ENCODE measurements at places on chromosomes 11 and 22.

GRCh38 chr22:46287873-46288751 lies 8.6 kb upstream of the GTSE1 start:
- no peak for DNase-seq

DNA sequence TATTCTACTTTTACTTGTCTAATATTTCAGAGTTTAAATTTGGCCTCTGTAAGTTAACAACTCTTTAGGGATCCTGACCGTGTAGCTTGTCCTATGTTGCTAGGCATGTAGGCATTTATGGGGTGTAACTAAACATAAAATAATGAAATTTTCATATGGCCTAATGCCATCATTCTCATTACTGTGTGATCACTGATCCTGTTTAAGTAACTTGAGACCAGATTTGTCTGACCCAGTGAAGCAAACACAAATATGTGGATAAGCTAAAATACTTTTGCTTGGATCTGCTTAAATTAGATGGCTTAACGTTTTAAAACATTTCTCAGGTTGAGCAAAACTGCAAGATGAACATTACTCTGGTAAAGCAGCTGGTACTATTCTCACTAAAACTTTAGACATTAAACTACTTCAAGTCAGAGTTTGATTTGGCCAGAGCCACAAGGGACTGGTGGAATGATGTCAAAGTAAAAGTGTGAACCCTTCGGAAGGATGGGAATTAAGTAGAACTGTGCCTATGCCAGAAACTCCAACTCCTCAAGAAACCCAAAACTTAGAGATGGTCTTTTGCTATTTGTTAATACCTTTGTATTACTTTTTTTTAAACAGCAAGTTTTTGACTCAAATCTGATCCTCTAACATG lies 12.5 kb downstream of the QSER1 start:
- no peak for DNase-seq

DNA sequence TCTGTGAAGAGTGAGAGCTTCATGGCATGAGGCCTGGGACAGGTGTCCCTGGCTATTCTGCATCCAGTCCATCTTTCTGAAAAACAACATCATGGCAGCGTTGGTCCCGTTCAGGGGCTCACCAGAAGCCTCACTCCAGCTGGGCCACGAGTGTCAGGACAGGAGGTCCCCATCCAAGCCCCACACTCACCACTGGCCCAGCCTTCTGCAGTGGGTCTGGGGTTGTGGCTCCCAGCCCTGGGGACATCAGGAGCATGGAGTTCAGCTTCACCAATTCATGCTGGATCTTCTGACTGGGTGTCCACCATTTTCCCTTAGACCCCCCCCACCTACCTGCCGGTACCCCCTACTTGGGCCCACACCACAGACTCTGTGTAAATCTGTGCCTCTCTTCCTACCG lies 400.3 kb downstream of the BRD1 start:
- no peak for DNase-seq

GRCh38 chr11:79259800-79260199 lies 181.0 kb downstream of the TENM4 start:
- DNase-seq: peak; percentile 52

DNA sequence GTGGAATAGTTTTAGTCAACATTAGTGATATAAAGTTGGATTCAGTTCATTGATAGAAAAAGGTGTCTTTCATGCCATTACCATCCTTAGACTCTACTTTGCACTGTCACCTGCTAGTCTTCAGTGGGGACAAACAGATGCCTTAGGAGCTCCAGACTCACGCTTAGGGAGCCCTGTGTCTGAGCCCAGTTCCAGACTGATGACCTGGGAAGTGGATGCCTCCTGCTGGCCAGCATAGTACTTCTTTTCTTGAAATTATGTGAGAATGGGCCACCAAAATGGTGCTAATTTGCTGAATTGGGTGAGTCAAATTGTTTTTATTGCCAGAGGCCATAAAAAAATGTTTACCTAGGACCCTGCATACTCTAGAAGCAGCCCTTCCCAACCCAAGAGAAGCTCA lies 53.9 kb downstream of the NOX4 start:
- DNase-seq: no peak

GRCh38 chr11:70532731-70533130 lies 134.4 kb downstream of the CTTN start:
- no peak for DNase-seq

- no peak for DNase-seq
These were observed 1.9 kb downstream of the ESAM start for GRCh38 chr11:124760205-124760652.

DNA sequence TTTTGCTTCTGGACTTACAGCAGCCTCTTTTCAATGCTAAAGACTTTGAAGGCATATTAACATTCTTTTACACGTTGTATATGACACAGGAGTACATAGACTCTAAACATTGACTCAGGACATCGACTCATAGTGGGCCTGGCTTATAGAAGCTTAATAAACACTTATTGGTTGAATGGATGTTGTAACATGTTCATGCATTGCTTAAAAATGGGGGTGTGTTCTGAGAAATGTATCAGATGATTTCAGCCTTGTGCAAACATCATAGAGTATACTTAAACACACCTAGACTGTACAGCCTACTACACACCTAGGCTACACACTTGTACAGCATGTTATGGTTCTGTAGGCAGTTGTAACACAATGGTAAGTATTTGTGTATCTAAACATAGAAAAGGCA lies 17.9 kb downstream of the TTC17 start:
- no peak for DNase-seq

GRCh38 chr11:71095294-71095850 lies 157.0 kb downstream of the SHANK2 start:
- DNase-seq: no peak

GRCh38 chr11:120385655-120386054 lies 49.4 kb downstream of the ARHGEF12 start:
- DNase-seq: no peak

GRCh38 chr11:107275632-107276031 lies 182.0 kb downstream of the CWF19L2 start:
- no peak for DNase-seq

DNA sequence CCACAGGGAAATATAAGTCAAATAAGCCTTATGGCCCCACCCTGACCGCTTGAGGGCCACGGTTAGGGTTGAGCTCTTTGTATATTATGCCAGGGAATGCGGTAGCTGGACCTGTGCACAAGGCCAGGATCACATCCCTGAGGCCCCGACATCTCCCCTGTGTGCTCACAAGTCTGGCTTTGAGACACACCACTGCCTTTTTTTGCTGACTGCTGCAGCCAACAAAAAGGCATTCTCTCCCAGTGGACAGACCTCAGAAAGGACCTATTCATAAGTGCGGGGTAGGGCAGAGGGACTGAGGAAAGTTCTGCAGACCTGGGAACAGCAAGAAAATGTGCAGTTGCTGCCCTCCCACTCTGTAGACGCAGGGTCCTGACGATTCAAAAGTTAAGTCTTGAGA lies 3.4 kb upstream of the SIDT2 start:
- DNase-seq: no peak

DNA sequence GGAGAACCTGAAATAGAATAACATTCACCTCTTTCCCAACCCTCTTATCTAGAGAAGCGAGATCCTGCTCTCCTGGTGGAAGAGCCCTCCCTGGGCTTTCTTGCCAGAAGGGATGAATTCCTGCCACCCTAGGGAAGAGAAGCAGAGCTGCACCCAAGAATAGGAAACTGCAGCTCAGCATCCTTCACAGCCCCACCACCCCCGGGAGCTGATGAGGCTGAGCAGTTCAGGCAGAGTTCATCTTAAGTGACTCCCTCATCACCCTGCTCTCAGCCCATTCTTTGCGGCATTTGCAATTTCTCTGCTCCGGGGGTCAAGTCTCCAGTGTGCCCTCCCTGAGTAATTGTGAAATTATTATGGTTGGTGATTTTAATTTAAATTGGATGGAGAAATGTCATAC lies 514.9 kb downstream of the BUD13 start:
- DNase-seq: no peak

DNA sequence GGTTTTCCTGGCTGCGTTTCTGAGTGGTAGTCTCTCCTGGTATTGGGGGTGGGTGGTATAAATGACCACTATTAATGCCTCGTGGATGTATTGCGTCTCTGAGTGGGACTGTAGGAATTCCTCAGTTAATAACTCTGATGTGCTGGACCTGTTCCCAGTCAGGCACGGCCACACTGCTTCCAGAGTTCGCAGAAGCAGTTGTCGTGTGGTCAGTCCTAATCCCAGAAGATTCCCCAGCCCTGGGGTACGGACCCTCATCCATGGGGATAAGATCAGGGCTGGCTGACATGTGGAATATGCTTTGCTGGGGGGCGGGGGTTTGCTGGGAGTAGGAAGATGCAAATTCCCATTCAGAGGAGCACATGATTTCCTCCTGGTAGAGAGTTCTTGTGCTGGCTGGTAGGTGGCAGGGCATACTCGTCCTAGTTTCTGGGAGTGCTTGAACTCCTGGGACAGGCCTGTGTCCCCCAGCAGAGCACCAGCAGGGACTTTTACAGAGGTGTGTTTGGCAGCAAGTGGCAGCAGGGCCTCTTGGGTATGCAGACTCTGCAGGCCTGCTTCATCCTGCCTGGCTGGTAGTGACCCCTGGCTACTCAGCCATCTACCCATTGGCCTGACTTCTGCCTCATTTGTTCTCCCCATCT lies 157.4 kb downstream of the NAV2 start:
- no peak for DNase-seq

DNA sequence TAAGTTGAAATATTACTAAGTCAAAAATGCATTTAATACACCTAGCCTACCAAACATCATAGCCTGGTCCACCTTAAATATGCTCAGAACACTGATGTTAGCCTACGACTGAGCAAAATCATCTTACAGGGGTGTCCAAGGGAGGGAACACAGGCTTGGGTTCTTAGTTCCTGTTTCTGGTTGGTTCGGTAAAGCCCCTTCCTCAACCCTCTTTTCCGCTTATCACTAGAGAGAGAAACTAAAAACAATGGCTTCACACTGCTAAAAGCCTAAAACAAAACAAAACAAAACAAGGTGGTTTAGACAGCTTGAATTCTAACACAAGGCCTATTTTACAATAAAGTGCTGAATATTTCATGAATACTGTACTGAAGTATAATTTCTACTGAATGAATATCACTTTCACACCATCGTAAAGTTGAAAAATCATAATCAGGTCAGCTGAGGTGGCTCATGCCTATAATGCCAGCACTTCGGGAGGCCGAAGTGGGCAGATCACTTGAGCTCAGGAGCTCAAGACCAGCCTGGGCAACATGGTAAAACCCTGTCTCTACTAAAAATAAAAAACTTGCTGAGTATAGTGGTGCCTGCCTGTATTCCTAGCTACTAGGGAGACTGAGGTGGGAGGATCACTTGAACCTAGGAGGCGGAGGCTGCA lies 118.0 kb downstream of the SIK3 start:
- DNase-seq: no peak

DNA sequence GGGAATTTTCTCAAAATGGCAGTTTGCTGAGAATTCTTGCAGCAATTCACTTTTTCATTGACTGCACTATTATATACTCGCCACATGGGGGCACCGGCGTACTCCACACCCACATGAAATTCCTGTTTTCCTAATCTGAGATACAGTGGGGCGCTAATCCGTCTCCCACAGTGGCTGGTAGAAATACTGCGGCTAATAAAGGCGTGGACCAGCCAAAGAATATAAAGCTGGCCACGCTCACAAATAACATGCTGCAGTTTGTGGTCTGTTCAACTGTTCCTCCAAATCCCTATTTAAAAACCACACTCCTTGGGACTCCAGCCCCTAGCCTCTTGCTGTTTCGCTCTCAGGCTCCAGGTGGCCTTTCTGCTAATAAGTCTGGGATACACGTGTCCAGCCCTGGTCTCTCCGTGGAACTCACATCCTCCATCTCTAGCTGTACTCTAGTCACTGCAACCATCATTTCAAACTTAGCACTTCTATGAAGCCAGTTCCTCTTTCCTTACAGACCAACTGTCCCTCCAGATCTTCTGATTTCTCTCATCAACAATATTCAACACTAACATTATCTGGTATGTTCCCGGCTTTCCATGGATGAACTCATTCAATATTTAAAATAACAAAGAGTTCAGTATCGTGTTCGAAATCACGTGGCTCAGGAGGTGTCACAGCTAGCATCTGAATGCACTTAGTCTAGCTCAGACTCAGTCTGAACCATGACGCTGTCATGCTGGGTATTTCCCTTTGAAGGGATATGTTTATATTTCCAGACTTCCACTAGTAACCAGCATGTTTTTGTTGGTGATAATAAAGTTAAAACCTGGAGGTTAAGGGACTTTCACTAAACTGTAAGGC lies 22.0 kb downstream of the TBRG1 start:
- peak; percentile 56 for DNase-seq

DNA sequence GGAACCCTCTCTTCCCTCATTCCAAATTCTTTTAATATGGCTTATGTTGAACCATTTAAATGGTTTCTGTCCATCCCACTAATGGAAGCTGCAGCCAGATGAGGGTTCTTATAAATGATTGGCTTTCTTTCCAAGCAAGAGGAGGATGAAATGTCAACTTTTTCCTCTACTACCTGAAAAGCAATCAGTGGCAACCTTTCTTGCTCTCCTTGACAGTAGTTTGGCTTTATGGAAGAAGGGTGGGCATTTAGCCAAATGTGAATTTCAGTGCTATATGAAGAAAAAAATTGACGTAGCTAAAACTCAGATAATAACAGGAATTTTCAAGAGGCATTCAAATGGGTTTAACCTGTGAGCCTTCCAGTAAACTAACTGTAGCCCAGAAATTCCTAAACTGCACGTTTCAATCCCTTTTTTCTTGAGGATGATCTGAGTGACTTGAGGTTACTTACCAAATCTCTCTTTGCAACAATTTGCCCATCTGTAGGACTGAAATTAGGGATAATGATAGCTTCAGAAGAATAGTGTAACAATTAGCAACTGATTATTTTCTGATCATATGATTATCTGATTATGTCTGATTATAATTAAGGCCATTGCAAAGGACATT lies 90.9 kb downstream of the EXT2 start:
- no peak for DNase-seq

DNA sequence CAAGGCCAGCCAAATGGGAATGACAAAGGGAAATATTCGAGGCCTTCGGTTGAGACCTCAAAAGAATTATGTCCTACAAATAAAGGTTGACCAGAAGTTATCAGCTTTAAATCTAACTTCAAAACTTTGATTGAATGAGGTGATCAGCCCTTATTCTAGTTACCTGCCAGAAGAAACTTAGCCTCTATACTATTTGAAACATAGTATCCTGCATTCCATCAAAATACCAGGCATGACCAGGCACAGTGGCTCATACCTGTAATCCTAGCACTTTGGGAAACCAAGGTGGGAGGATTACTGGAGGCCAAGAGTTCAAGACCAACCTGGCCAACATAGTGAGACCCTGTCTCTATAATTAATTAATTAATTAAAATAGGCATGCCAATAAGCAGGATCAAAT lies 44.3 kb upstream of the ADORA2A start:
- DNase-seq: no peak

- DNase-seq: no peak
These were observed 3.3 kb downstream of the CCDC81 start for GRCh38 chr11:86377972-86378371.

- DNase-seq: no peak
These were observed 57.6 kb downstream of the USP47 start for GRCh38 chr11:11899401-11899800.

All from ACHN (cell line).